ENCODE measurements at places on chromosomes 12 and 14.

- peak; percentile 50 for DNase-seq
Measured at GRCh38 chr14:76767681-76768656, 6.7 kb downstream of the VASH1 start.

DNA sequence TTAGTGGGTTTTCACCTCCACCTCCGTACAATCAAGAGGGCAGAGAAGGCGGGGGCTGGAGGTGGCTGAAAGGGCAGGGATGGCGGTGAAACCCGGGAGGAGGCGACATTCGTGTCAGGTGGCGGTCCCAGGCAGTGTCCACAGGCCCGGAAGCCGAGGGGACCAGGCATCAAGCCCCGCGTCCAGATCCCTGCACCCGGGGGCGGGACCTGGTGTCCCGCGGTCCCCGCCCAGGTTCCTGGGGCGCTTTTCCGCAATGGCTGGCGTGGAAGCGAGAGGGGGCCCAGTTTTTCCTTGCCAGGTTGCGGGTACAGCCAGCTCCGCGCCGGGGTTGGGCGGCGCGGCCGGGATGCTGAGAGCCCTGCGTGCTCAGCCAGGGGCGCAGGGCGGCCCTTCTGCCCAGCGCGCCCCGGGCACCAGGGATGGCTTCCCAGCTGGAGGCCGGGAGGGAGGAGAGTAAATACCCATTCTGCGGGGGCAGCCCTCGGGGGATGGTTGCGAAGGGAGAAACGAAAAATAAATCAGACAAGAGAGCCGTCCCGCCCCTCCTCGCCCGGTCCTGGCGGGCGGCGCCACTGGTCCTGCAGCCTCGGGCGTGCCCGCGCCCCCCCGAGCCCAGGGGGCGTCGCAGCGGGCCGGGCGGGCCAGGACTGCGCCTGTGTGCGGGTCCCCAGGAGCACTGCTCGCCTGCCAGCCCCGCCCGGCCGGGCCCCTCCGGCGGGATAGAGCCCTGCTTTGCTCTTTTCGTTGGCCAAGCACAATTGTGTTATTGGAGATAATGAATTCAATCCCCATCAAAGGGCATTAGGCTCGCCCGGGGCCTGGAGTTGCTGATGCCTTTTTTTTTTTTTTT, 11.5 kb downstream of the FOXA1 start:
- no peak for DNase-seq

DNA sequence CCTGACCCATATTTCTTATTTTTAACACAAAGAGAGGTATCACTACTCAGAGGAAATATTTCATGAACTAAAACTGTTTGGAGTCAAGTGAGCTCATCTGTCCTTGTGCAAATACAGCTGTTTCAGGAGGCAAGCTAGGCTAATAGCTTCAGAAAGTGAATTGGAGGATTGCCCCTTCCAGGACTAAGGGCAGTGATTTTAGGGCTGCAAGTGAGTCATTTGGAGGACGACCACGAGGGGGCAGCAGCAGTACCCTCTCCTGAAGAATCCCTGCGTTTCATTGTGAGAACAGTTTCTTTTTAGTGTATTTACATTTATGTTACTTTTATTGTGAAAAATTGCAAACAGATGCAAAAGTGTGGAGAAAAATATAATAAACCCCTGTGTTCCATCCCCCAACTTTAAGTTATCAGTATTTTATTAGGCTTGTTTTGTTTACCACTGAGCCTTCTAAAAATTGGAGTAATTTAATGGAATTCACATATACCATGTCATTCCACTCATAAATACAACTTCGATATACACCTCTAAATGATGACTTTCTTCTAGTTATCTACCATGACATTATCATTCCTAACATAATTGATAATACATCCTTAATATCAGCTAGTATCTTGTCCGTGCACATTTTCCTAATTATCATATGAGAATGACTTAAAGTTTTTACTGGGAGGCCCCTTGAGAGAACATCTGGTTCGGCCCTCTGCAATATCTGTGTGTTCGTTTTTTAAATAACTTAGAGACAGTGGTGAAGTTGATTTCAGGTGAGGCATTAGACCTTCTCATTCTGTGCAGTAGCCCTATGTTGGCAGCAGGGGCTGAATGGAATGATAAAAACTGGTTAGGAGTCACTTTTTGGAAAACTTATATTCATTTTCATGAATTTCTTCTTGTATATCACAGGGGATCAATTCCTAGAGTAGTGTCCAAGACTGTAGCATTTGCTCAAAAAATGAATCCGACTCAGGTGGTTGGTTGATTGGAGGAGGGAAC, 13.7 kb downstream of the FOXJ2 start:
- peak; percentile 72 for DNase-seq

GRCh38 chr14:55098561-55098898, 30.5 kb upstream of the LGALS3 start:
- no peak for DNase-seq

DNA sequence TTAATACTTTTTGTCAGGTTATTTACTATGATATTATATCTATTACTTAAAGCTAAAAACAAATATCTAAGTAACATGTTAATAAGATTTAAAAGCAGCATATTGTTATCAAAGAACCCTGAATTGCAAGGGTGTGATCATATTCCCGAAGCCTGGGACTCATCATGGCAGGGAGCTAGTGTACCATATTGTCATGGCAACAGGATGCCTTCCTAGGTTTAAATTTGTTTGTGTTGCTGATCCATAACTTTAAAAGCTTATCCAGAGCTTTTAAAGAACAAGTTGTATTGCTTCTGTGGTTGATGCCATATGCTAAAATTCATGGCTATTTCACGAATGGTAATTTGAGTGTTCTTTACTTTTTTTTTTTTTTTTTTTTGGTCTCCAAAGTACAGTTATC, 500.5 kb downstream of the NAV3 start:
- DNase-seq: no peak

- DNase-seq: peak; percentile 33
Measured at GRCh38 chr14:90398315-90398839, 1.5 kb downstream of the CALM1 start.

DNA sequence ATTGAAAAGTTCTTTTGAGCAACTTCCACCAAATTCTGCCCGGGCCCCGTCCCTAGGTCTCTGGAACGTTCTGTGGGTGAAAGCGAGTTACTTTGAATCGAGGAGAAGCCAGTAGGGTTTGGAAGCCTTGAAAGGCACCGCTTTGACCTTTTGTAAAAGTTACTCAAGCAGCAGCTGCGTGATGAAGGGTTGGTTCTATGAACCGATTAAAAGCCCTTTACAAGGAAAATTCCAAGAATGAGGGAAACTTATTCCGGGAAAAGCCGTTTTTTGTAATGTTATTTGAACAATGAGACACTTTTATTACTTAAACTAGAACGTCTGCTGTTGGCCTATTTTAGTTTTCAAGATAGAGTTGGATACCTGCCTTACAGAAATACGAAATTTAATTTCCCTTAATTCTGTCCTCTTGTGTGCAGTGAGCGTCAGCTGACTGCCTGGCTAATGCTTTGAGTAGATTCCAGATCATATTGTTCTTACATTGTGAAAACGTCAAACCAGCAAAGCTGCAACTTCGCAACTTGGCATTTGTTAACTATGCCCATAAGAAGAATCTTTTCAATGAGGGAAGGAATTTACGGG, 906 bp downstream of the LARP4 start:
- no peak for DNase-seq

GRCh38 chr14:96362071-96362964, 823 bp downstream of the ATG2B start:
- peak; percentile 24 for DNase-seq

DNA sequence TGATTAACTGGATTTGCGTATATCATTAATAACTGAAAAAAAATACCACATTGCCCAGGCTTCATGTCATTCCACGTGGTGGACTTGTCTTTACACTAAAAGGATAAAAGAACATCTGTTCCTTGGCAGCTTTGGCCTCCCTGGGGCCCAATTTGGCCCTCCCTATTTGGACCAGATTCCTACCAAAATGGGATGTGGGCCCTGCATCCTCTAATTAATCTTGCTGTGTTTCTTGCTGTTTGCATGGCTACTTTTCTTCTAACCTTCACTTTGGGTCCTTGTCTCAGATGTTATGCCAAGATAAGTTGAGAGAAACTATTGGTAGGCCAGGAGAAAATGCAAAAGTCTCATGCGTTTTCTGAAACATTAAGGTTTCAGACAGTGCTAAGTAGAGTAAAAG, 57.5 kb downstream of the PTHLH start:
- DNase-seq: no peak

DNA sequence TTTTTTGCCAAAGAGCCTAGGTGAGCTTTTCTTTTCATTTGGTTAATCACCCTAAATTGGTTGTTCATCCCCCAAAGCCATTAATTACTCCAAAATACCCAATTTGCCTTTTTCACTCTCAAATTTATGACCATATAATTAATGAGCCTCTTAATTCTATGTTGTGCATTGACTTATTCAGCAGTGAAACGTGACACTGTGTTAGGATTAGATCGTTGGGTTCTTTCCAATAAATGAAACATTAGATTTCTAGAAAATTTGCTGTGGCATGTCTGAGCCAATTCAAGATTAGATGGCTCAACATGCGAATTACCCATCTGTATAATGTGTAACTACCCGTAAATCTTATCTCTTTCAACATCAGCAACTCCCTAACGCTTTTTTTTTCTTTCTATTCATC, 273.4 kb downstream of the BMP4 start:
- DNase-seq: no peak

DNA sequence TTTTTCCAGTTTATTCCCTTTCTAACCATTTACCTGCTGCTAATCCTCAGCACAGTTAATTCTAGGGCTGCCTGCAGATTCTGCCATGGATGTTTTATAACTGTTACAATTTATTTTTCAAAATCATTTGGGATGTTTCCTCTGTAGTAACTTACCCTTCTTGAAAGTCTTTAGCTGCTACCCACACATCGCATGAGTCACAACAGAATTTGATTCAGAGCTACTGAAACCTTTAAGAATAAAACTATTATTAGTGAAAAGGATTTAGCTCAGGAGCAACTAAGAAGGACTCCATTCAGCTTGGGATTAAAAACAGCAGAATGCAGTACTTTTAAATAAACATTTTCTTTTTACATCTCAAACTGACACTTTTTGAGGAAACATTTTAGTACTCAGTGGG, 41.7 kb upstream of the RGS6 start:
- no peak for DNase-seq

GRCh38 chr14:32629236-32629635, 300.1 kb downstream of the AKAP6 start:
- no peak for DNase-seq

- DNase-seq: no peak
Measured at GRCh38 chr12:4908684-4909409, 858 bp upstream of the KCNA1 start.

DNA sequence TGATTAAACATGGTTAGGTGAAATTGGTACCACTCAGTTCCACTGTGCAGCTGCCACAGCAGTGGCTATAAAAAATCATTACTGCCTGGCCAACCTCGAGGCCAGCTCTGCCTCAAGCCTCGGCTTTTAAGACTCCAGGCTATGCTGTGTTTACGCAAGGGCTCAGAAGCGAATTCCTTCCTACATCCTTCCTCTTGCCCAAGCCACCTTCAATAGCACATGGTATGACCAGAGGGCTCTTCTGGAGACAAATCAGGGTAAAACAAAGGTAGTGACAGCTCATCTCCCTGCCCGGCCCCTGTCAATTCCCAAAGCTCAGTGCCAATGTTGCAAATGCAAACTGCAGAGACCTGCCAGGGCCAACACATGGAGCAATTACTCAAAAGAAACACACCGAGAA, 31.9 kb downstream of the NUAK1 start:
- no peak for DNase-seq

DNA sequence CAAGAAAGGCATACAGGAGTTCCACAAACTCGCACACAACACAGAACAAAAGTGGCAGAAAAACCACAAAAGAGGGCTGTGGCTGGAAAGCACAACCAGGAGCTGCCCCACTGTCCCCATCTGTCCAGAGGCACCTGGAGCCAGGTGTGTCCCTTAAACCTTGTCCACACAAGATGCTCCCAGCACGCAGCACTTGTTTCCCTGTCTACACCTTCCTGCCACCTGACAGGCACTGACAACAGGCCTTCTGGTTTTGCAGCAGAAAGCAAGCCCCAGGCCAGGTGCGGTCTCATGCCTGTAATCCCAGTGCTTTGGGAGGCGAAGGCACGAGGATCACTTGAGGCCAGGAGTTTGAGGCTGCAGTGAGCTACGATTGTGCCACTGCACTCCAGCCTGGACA, 3.6 kb downstream of the BTBD6 start:
- no peak for DNase-seq

DNA sequence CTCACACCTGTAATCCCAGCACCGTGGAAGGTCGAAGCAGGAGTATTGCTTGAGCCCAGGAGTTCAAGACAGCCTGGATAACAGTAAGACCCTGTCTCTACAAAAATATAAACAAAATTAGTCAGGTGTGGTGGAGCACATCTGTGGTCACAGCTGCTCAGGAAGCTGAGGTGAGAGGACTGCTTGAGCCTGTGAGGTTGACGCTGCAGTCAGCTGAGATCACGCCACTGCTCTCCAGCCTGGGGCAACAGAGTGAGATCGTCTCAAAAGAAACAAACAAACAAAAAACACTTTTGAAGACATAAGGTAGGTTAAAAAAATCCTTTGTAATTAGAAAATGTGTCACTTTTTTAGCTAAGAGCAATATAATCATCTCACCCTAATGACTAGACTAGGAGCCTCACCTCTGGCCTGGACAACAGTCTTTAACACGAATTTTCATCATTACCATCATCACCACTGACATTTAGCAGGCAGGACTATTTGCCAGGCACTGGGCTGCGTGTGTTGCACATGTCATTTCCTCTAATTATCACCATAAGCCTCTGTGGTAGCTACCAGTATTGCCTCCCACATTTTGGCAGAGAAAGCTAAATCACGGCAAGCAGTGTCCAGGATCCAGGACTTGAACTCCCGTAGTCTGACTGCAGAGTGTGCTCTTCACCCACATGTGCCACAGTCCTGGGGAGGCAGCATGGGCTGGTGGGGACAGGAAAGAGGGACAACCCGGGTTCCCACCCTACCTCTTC, 4.6 kb upstream of the SYCP3 start:
- DNase-seq: no peak
